MV-4-11 (cell line): ENCODE measurements at places on chromosomes 11 and 22.

GRCh38 chr11:86990515-86990914 is 35.3 kb upstream of the FZD4 start:
- no peak for DNase-seq

- DNase-seq: peak; percentile 38
These were observed 7.2 kb downstream of the POLD4 start for GRCh38 chr11:67345920-67346819.

GRCh38 chr22:46178755-46179505 is 28.6 kb downstream of the PPARA start:
- DNase-seq: no peak

GRCh38 chr11:33467966-33468365 is 210.8 kb downstream of the HIPK3 start:
- no peak for DNase-seq

GRCh38 chr11:38256436-38256835 is 1658.4 kb upstream of the RAG2 start:
- DNase-seq: no peak

- no peak for DNase-seq
These were observed 27.6 kb downstream of the ZNF280B start for GRCh38 chr22:22480940-22481339.

DNA sequence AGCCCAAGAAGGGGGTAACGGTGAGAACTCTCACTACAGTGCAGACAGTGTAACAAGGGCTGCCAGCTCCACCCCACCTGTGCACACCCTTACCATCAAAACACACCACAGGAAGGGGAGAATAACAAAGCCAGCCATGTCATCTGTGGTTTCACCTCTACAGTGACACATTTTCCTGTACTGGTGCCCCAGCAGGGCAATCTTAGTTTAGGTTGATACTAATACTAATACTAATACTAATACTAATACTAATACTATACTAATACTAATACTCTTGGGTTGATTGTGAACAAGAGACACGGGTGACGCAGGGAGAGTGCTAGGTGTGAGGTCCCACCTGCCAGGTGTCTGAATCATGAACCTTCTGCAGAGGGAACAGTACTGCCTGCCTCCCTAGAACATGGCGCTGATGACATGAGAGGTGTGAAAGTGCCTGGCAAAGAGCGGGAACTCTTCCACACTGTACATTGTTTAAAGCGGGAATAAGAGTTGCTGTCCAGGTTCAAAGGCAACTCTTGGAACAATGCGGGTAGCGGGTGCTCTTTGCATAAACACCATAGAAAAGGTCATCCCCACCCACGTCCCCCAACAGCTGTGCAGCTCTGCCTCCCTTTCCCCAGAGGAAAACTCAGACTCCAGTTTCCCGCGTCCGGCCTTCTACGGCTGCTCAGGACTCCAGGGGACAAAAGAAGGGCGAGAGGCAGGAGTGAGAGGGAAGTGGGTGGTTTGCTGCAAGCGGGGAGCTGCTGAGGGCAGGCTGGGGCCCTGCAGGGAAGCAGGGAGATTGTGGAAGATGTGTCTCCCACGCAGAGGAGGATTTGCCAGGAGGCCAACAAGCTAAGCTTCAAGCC is 25.0 kb upstream of the TMPRSS4 start:
- peak; percentile 19 for DNase-seq

- DNase-seq: no peak
These were observed 181.9 kb downstream of the FAT3 start for GRCh38 chr11:92406472-92406871.

GRCh38 chr11:45599161-45599943 is 66.1 kb downstream of the CHST1 start:
- DNase-seq: no peak

DNA sequence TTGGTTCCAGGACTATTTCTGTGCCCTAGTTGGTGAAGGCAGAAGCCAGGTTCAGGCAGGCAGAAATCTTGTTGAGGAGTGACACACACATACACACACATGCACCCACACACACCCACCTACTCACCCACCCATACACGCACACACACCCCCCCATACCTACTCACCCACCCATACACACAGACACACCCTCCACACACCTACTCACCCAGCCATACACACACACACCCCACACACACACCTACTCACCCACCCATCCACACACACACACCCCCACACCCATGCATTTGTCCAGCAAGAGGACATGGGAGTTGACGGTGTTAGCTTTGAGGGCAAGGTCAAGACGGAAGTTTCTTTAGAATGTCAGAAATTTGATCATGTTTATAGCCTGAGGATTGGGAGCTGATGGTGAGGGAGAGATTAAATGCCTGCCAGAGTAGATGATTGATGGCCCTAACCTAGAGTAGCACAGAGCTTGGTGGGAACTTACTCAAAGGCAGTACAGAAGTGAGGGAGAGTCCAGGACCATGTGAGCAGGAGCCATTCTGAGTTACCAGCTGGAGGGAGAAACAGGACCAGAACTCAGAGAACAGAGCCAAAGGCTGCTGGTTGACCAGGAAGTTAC is 68.9 kb downstream of the CYB5R2 start:
- no peak for DNase-seq

DNA sequence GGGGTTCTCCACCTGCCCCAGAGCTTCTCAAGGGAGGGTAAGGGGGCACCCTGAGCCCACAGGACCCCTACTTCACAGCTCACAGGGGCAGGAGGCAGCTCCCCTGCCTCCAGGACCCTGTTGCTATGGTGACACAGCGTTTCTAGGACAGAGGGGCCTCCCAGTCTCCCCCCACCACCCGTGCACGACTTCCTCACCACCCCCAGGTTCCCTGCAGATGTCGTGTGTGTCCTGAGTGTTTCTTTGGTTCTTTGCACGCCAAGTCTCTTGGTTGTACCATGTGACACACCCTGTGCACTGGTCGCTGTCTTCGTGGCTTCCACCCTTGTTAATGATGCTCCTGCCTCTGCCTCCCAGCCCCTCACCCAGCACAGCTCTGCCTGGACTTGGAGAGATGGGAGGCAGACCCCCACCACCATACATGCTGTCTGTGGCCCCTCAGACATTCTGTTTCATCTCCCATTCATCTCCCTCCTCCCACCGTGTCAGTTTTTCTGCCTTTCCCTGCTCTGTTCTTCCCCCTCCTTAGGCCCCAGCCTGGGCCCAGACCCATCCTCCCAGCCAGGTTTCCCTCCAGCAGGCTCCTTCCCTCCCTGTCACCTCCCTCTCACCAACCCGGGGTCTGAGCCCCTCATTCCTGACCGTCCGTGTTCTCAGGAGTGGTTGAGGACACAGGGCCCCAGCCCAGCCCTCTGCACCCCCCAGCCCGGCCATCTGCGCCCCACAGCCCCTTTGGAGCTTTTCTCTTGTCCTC is 24.5 kb upstream of the RAB1B start:
- DNase-seq: no peak

DNA sequence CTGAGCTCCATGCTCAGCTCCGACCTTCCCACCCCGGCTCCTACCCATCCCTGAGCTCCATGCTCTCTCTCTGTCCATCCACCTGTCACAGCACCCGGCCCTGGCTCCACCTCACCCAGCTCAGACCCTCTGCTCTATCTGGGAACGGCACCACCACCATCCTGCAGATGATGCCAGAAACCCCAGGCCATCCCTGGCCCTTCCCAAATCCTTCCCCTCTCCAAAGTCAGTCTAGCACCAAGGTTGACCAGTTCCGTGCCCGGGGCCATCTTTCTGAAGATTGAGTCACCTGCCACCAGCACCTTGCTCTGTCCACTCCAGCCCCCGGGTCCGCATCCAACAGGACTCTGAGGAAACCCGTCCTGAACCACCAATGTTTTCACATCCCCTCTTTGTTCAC is 969.6 kb downstream of the BRD1 start:
- DNase-seq: no peak

DNA sequence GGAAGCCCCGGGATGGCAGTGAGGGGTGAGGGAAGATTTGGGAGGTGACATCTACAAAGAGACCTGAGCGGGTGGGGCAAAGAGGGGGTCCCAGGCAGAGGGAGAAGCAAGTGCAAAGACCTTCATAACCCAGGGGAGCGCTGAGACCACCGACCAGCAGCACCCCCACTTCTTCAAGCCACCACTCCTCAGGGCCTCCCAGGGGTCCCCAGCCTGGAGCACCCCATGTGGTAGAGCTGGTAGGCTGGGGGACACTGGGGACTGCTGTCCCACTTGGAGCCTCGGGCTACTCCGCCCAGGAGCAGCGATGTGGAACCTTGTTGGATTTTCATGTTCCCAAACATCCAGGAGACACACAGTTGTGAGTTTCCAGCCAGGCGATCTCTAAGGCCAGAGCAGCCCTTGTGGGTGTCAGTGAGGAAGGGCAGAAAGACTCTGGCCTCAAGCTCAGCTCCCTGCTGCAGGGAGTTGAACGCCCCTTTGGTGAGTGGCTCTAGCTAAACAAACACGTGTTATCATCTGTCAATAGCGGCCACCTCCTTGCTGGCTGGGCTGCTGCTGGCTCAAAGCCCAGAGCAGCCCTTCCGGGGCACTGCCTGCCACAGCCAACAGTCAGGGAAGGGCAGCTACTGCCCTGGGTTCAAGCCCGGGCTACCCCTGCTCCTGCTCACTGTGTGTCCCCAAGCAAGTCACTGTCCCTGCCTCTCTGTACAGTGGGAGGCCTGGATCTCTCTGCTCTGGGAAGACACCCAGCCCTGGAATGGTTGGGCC is 25.7 kb upstream of the CHKA start:
- DNase-seq: peak; percentile 41

- no peak for DNase-seq
These were observed 17.3 kb downstream of the PIK3IP1 start for GRCh38 chr22:31275018-31275417.

DNA sequence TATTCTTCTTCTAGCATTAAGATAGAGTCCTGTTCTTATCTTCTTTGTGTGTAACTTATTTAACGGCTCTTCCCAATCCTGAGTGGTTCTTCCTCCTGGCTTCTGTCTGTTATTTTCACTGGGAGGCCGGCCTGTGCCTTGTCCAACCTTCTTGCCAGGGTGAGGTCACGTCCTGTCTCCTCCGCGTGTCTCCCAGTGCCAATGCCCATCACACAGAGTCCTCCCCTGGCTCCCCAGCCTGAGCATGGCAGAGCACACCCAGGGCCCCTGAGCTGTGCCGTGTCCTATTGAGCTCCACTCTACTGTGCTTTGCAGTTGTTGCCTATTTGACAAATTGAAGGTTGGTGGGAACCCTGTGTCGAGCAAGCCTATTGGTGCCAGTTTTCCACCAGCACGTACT is 487.3 kb downstream of the BRD1 start:
- no peak for DNase-seq

- DNase-seq: peak; percentile 67
These were observed 991 bp upstream of the OSM start for GRCh38 chr22:30267382-30268302.

DNA sequence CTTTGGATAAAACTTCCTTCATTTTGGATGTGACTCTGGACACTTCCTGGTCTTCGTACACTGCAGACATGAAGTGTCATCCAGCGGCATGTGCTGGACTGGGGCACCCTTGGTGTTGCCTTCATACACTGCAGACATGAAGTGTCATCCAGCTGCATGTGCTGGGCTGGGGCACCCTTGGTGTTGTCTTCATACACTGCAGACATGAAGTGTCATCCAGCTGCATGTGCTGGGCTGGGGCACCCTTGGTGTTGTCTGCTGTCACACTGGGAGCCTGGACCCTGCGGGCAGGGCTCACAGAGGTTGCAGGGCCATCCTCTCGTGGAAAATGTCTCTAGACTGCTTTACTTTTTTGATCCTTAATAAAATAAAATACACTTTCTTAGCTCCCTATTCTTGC is 771.4 kb downstream of the BRD1 start:
- DNase-seq: no peak

DNA sequence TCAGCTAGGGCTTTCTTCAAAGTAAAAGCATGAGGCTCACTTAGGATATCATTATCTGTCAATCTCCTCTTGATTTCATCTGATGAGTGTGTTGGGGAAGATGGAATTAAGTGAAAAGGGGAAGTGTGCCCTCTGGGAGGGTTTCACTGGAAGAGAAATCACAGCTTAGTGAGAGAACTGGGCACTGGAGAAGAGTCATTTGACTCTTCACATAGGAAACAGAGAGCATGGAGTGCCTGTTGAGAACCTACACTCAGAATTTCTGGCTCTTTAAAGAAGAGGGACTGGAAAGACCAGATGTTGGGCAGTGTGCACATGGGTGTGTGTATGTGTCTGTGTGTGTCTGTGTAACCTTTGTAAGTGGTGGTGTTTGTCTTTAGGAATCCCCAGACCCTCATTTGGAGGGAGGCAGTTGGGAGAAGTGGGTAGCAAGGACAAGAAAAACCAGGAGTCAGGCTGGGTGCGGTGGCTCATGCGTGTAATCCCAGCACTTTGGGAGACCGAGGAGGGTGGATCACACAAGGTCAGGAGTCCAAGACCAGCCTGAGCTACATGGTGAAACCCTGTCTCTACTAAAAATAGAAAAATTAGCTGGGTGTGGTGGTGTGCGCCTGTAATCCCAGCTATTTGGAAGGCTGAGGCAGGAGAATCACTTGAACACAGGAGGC is 10.0 kb downstream of the STX3 start:
- DNase-seq: peak; percentile 68

DNA sequence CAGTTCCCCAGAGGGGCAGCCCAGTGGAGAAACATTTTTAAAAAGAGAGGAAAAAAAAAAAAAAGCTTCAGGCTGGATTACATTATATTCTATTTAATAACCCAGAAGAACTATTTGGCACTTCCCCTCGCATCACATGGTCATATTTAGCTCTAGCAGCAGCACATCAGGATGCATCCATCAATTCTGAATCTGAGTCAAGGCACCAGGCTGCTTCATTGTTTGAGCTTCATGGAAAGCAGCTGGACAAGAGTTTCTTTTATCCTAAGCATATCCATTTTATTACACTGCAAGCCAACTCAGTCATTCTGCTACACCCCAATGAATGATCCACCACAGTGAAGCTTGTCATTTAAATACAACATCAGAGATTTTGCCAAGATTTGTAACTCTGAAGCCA is 10.0 kb downstream of the SPTY2D1 start:
- no peak for DNase-seq

- no peak for DNase-seq
These were observed 227.5 kb downstream of the CTTN start for GRCh38 chr11:70625582-70626518.

DNA sequence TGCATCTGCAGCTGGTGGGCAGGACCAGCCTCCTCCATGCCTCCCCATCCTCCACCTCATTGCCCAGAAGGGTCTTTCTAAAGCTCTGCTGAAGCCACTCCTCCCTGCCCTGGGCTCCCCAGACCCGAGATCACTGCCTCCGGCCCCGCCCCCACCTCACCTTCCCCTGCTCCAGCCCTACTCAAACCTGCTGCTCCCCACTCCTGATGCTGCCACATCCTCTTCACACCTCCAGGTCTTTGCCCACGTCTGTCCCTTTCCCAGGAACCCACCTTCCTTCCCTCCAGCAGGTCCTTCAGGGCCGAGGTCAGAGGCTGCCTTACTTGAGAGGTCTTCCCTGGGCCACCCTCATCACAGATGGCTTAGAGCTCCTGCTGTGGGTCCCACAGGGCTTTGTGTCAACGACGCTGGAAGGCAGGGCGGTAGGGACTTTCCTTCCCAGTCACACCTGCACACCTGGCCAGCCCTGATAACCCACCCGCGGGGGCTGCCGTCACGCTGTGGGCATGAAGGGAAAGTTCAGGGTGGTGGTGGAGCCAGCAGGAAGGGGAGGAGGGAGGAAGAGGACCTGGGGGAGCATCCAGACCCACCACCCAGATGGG is 11.9 kb downstream of the WNT7B start:
- DNase-seq: no peak
